ENCODE measurements at places on chromosomes 5 and 9.

DNA sequence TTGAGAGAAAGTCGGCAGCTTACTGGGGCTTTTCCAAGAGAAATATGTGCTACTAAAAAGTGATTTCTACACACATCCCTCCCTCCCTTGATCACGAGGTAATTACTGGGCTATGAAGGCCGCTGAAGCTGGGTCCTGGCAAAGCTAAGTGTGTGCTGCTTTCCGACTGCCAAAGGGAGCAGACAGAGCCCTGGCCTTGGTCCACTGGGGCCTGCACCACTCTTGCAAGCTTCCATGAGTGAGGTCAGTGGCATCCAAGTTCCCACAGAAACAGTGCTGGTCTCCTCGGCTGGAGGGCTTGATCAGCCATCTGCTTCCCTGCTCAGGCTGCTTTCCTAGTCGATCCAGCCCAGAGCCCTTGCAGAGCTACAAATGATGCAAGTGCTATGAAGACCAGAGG, 154.8 kb upstream of the LHFPL2 start:
- no peak for DNase-seq

DNA sequence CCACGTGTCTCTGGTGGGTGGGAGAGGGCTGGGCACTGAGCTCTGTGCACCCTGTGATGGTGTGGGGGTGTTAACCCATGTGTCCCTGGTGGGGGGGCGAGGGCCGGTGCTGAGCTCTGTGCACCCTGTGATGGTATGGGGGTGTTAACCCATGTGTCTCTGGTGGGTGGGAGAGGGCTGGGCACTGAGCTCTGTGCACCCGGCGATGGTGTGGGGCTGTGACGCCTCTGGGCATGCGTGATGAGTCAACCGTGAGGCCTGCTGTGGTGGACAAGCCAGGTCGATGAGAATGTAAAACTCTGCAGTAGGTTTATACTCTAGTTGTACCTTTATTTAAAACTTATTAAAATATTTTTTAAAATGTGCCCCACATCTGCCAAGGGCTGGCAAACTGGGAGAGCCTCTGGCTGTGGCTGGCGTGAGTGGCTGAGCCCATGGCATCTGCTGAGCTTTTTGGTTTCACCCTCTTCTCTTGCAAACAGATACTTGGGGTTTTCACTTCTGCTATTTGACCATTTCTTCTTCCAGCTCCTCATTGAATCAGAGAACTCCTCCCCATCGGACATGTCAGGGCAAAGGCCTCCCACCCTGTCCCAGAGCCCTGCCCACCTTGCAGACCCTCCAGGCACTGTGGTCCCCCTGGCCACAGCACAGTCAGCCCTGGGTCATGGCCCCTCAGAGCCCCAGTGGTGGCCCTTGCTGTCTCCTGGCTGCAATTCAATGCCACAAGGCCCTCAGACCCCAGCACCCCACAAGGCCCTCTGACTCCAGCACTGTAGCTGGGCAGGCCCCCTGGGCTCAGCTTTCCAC, 18.5 kb upstream of the EXOC3 start:
- no peak for DNase-seq

- no peak for DNase-seq
Observed at GRCh38 chr5:136246122-136246521, 53.2 kb upstream of the SMIM32 start.

DNA sequence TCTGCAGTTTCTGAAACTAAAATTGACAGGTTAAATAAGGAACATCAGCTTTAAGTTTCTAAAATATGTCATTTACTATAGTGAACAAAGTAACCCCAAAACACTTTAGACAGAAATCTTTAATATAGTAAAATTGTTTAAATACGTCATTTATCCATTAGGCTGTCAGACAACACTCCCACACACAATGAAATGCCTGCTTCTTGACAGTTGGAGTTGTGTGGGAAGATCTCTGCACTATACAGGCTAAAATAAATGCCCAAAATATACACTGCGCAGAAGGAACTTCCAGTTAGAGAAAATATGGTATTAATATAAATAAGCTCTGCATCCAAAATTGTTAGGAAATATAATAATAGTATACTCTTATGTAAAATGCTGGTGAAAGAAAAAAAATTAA, 794.4 kb downstream of the CDH18 start:
- DNase-seq, result no peak
